ENCODE measurements at places on chromosomes 16 and 17.

DNA sequence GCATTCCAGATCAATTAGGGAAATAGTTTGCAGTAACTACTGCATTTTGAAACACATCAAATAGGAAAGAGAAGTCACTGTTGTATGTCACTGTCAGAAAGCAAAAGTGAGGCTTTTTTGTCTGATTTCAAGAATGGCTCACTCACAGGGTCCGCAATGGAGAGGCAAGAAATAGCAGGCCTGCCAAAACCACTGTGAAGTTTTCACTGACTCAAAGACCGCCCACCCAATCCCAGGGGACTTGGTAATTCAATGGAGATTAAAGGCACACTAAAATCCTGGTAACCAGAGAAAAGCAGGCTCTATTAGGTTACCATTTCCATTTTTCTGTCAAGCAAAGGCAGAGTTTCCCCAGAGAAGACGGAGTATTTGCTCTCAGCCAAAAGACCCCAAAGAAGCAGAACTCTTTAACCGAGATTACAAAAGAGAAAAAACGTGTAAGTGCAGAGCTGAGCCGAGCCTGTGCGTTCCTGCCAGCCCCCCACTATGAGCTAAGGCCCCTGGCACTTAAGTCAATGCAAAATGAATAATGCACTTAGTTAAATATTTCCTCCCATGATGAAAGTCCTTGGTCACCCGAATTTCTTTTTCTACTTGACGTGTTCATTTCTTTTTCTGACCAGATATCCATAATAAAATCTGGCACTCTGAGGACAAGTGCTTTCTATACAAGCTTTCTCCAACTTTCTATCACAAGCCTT lies 57.0 kb downstream of the FOXL1 start:
- peak; percentile 85 for DNase-seq

DNA sequence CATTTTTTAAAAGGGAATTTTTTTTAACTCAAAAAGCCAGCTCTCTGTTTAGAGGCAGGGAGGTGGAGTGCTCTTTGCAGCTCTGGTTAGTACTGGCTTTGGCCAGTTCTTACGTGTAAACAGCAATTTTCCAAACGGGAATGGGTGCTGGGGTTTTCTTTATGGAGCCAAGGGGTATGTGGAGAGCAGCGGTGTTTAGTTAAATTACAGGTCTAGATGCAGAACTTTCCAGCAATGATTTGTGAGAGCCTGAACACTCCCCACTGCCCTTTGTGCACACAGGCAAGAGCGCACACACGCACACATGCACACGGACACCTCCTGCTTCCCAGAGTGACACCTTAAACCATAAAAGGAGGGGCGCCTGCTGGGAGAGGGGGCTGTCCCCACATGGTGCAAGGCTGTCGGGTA lies 140.2 kb downstream of the MSI2 start:
- no peak for DNase-seq

DNA sequence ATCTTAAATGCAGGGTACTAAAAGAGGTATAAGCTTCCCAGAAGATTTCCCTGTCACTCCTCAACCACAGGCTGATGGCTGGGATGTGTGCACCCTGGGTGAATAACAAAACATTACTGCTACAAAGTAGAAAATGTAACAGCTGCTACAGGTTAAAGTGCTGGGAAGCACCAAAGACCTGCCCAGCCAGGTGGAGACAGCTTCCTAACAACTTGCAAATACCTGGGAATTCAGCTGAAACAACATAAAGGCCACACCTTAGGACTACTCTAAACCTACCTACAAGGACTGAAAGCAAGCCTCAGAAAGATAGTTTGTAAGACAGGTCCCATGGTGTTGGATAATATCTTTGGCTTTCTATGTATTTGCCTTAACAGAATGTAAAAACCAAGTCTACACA lies 118.5 kb downstream of the CEP112 start:
- DNase-seq = no peak

DNA sequence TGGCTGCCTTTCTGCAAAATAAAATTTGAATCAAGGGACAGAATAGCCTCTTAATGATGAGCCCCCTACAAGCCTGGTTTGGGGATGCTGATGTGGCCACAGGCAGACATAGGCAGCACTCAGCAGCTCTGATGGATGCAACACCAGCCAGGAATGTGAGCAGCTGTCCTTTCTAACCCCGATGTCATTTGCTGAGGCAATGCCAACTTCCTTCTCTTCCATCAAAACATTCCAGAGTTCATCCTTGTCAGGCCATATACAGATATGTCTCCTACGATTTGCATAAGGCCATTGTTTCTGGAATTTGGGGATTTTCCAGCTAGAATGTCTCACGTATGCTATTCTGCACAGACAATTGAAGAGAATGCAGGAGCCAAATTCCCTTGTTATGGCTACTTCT lies 52.1 kb upstream of the MYOCD start:
- DNase-seq = peak; percentile 99

GRCh38 chr16:53781023-53781605 lies 77.2 kb downstream of the FTO start:
- DNase-seq = no peak

DNA sequence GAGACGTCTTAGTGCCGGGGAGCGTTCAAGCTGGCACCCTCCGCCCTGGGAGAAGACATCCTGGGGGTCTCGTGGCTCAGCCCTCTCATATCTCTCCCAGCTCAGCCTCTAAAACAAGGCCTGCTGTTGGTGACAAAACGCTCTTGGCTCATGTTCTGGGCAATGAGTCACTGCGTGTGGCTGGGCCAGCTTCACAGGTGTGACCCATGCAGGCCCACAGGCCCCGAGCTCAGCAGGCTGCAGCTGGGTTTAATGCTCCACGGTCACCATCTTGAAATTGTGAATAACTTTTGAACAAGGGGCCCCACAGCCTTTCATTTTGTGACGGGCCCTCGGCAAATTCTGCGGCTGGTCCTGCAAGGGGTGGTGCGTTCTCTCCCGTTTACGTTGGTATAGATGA lies 22.4 kb downstream of the GAA start:
- no peak for DNase-seq
